ENCODE measurements at places on chromosomes 12 and 14.

GRCh38 chr14:31229009-31229408 lies 21.4 kb upstream of the HECTD1 start:
- DNase-seq: no peak

DNA sequence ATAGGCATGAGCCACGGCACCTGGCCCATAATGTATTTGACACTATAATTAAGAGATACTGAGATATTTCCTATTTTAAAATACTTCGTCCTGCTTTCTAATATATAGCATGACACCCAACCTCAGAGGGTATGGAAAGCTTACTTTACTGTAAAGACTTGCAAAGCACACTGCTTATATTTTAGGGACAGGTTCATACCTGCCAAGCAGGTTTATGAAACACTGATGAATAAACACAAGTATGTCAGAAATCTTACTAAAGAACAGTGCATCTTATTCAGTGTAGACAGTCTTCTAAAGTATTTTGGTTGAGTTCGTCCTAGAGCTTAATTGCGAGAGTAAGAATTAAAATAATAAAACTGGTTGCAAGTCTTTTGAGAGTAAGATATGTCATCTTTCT lies 65.4 kb downstream of the PPFIBP1 start:
- no peak for DNase-seq

DNA sequence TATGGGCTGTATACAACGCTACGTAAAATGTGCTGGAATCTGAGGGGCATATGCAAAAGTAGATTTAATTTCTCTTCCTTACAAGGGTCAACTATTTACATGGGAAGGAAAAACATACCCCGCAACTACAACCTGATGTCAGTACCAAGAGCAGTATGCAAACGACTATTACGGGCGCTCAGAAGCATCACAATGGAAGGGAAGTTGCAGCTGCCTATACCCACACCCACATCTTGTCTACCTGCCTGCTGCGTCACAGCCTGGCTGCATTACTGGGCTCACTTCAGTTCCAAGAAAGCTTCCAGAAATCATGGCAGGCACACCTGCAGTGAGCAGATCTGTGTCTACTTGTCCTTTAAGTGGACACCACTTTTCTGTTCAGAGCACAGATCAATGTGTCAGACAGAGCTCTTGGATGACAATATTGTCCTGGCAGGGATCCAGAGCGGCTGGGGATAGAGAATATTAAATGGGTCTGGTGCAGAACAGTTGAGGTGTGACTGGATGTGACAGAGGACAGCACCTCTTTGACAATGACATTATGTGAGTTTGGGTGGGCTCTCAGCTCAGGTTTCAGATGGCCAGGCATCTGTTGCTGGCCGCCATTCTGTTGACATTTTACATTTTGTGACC lies 41.5 kb upstream of the GNG2 start:
- no peak for DNase-seq

- DNase-seq: no peak
Measured at GRCh38 chr12:85741046-85741445, 95.2 kb downstream of the RASSF9 start.

DNA sequence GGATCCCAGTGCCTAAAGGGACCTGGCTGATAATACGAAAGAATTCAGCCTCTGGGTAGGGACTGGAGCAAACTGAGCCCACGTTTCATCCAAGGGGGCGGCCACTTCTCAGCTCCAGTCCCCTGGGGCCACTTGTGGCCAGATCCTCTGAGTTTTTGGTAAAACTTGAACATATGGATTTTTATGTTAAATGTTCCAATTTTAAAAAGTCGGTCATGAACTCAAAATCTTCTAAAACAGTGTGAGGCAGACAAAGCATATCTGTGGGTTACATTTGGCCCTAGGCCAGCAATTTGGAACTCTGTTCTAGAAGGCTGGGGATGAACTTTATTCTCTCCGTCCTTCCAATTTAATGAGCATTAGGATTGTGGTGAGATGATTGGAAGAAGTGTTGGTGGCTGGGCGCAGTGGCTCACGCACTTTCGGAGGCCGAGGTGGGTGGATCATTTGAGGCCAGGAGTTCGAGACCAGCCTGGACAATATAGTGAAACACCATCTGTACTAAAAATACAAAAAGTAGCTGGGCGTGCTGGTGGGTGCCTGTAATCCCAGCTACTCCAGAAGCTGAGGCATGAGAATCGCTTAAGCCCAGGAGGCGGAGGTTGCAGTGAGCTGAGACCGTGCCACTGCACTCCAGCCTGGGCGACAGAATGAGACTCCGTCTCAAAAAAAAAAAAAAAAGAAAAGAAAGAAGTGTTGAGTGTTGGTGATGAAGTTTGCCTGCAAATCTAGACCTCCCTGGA lies 3.0 kb upstream of the PPP1CC start:
- DNase-seq: peak; percentile 32

GRCh38 chr12:13126494-13126893 lies 23.0 kb upstream of the GSG1 start:
- no peak for DNase-seq

DNA sequence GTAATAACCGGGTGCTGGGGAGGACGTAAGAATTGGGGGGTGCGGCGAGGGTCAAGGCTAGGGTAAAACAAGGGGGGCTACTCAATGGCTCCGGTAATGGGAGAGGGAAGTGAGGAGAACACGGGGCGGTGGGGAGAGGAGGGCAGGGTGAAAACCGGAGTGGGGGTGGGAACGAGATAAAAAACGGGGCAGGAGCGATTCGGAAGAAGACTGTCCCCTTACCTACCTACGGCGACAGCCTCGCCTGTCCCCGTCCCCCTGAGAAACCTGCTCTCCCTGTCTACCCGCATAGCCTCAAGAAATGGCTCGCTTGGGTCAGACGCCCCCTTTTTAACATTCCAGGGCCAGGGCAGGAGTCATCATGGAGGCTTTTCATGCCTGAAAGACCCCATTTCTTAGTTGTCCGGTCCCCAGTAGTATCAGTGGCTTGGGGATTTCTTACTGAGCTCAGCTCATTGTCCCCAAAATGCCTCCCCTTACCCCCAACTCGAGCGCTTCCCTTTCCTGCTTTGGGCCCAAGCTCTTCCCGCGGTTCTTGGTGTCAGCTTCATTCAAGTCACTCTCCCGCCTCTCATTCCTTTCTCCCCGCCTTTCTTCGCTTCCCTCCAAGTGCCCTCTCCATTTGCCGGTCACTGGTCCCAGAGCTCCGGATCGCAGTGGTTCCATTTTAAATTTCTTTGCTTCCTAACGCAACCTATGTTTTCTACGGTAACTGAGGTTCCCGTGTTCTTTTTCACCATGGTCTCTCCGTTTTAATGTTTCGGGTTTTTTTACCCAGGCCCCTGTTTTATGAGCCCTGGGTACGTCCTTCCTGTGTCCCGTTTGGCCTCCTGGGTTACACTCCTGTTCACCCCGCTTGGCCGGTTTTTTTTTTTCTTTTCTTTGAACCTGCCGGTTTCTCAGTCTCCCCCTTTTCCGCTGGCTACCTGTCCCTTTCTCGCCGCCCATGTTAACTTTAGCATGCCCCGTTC lies 1.2 kb upstream of the WSB2 start:
- peak; percentile 73 for DNase-seq

GRCh38 chr14:59511916-59512575 lies 27.7 kb downstream of the JKAMP start:
- DNase-seq: no peak

DNA sequence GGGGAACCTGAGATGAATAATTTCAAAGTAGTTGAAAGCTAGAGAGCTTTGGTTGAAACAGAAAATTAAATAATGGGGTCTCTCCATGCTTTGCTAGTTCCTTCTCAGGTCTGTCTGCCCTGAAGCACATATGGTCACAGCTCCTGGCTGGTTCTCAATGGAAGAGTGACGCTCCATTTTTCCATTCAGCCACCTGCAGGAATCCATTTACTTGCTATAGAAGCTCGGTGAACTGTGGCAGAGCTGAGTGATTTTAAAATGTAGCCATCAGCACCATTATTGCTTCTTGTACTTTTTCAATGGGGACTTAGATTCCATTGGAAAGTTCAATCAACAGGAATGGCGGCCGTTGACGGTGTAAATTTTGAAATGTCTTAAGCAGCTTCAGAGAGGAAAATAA lies 525.2 kb downstream of the GLT1D1 start:
- no peak for DNase-seq

- no peak for DNase-seq
Measured at GRCh38 chr12:79895804-79896203, 39.1 kb downstream of the PPP1R12A start.

DNA sequence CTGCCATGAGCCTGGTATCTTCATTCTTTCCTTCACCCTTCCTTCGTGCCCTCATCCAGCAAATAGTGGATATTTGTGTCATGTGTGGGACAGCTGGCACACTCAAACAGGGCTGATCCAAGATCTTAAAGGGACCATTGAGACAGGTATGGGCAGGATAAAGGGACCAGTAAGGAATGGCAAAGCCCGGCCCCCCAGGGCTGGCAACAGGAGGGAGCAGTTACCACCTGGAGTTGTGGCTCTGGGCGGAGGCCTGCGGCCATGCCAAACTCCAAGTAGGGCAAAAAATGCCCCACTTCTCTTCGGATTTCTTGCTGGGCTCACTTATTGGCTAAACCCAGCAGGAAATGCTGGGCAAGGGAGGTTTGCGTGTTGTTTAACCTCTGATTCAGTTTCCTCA lies 2.1 kb downstream of the OGFOD2 start:
- DNase-seq: no peak

- no peak for DNase-seq
Measured at GRCh38 chr14:60720962-60721325, 3.2 kb downstream of the SIX4 start.

DNA sequence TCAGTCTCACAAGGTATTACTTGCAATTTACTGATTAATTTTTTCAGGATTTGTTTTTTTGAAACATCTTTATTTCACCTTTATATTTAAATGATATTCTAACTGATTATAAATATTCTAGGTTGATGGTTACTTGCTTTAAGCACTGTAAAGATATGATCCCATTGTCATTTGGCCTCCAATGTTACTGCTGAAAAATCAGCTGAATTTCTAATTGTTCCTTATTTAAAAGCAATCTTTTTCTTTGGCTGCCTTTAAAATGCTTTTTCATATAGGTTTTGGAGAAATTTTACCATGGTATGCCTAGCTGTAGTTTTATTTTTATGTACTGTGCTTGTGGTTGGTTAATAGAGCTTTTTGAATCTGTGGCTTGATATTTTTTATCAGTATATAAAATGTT lies 275.6 kb upstream of the PPFIA2 start:
- DNase-seq: no peak

DNA sequence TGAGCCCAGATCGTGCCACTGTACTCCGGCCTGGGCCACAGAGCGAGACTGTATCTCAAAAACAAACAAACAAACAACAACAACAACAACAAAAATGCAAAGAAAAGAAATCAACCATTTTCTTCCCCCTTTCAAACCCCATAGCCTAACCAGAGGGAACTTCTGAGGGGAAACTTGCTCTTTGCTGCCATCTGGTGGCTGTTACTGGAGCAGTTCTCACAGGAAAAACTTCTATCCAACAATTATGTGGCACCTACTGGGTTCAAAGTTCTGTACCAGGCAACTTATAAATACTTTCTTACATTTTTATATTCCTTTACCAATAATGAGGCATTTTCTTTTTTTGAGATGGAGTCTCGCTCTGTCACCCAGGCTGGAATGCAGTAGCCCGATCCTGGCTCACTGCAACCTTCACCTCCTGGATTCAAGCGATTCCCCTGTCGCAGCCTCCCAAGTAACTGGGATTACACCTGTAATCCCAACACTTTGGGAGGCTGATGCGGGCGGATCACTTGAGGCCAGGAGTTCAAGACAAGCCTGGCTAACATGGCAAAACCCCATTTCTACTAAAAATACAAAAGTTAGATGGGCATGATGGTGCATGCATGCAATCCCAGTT lies 50.9 kb upstream of the BICDL1 start:
- DNase-seq: peak; percentile 82

DNA sequence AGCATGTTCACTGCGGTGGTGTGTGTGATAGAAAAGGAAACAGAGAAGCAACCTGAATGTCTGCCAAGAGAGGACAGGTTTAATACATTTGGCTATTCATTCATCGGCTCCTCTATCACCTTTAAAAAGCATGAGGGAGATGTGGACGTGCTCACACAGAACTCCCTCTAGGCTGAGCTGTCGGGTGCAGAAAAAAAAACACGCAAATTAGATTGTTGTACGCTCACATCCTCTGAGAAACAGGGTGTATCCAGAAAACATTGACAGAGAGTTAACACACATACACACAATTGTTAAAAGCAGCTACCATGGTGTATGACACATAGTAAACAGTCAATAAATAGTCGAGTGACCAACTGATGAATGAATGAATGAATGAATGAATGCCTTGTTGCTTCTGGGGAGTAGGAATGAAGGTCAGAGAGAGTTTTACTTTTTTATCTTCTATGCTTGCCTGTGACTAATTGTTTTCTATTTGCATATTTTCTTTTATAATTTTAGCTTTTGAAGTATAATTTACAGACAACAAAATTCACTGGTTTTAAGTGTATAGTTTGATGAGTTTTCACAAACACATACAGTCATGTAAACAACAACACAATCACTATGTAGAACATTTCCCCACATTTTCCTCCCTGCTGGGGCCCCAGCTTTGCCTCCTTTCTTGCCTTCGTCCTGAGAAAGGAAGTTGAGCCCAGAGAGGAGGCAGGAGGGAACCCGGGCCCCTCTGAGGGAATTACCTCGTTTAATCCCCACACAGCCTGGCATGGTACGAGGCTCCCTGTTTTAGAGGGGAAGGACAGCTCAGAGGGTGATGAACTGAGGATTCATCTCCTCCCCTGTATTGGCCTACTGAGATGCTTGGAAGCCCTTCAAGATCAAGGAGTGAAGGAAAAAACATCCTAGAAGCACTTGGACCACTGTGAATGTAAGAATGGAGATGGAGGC lies 19.7 kb upstream of the FAM222A start:
- peak; percentile 45 for DNase-seq

DNA sequence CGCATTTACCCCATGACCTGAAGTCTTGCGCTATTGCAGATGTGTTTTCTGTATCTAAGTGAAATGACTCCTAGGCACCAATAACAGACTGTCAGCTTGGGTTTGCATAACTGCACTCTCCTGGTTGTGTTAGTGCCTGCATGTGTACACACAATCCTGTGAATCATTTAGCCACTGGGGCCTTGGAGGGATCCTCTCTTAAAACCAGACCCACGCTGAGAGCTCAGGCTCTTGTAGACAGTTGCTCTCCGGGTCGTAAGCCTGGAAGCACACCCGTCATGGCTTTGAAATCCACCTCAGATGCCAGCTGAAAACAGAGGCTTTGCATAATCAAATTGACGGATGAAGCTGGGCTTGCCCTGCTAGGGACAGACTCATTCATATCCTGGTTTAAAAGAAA lies 79.2 kb upstream of the RBM19 start:
- peak; percentile 15 for DNase-seq

DNA sequence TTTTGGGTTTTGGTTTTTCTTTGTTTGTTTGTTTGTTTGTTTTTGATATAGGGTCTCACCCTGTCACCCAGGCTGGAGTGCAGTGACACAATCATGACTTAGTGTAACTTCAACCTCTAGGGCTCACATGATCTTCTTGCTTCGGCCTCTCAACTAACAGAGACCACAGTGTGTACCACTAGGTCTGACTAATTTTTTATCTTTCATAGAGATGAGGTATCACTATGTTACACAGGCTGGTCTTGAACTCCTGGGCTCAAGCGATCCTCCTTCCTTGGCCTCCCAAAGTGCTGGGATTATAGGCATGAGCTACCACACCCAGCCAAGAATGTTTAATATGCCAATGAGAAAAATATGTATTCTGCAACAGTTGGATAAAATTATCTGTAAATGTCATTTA lies 29.6 kb upstream of the USP15 start:
- no peak for DNase-seq

Measured in tongue (tissue), 3 donors.